SK-N-SH (cell line): ENCODE measurements at places on chromosomes 16 and 17. TPM values are rescaled to one million over a fixed set of nuclear protein-coding genes. Genes with fewer than 3 reads are reported as not detected.

Gene KRT15
- 16.9 and 17.0 TPM in 2 replicates for polyA plus RNA-seq

Gene TPSD1
- polyA plus RNA-seq: not detected in 2 replicates

Gene MARCHF10
- polyA plus RNA-seq: 0.05 and 0.16 TPM in 2 replicates

Gene FOXC2
- 0.37 and 1.3 TPM in 2 replicates for polyA plus RNA-seq

Gene LAT
- 8.0 and 8.6 TPM in 2 replicates for polyA plus RNA-seq

Gene TMC6
- polyA plus RNA-seq: 3.8 and 5.5 TPM in 2 replicates

- no peak for DNase-seq
These were observed 75.7 kb upstream of the TMEM132E start for GRCh38 chr17:34503528-34504195.

DNA sequence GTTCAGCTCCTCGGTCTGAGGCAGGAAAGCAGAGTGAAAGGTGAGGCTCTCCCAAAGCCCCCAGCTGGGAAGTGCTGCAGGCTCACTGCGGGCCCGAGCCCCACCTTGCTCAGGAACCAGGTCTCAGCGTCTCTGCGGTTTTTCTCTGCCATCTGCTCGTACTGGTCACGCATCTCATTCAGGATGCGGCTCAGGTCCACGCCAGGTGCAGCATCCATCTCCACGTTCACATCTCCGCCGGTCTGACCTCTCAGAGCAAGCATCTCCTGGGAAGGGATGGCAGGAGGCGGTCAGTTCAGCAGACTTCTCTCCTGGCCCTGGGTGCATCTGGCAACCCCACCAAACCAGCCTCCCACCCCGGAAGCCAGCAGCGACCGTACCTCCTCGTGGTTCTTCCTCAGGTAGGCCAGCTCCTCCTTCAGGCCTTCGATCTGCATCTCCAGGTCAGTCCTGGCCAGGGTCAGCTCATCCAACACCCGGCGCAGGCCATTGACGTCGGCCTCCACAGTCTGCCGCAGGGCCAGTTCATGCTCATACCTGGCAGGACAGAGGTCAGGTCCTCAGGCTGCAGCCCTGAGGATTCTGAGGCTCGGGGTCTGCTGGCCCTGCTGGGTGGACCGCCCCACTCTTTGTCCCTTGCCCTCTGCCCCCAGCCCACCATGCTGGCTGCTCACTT is 1.5 kb downstream of the KRT16 start:
- DNase-seq: no peak

- no peak for DNase-seq
These were observed 330 bp upstream of the KRTAP29-1 start for GRCh38 chr17:41302981-41303380.

DNA sequence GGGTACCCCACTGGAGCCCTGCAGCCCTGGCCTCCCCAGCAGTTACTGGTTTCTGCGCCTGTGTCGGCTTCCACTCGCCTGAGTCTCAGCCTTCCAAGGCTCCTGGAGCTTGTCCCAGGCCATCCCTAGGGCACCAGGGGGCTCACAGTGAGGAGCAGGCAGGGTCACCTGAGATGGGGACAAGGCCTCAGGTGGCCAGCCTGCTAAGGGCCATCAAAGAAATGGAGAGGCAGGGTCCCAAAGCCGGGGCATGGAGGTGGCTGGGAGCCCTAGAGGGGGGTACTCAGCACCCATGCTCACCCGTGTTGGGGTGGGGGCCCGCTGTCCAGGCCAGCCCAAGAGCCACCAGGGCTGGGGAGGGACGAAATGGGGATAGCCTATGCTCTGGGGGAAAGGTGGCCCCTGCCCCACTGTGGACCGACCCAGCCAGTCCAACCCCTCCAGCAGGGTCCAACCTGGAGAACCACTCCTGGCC is 1.3 kb downstream of the FASN start:
- DNase-seq: no peak

DNA sequence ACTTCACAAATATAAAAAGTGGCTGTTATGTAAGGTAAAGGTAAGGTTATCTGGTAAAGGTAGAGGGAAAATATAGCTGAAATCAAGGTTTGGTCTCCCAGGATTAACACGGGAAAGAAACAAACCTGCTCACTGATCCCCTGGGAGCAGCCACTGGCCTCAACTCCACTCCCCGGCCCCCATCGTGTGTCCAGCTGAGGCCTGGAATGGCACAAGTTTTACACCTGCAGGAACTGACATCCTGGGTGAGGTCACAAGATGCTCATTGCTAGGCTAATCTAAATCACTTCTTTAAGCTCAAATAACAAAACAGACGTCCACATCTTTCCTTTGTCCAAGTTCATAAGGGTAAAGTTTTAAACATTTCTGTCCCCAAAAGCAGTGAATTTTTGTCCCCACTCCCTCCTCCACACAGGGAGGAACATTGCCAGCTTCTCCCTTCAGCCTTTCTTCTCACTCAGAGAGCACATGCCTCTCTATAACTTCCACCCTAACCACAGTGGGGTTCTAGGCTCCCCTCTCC is 46.3 kb downstream of the ERN1 start:
- no peak for DNase-seq
